GM19239 (cell line): ENCODE measurements at places on chromosomes 16 and 17.

DNA sequence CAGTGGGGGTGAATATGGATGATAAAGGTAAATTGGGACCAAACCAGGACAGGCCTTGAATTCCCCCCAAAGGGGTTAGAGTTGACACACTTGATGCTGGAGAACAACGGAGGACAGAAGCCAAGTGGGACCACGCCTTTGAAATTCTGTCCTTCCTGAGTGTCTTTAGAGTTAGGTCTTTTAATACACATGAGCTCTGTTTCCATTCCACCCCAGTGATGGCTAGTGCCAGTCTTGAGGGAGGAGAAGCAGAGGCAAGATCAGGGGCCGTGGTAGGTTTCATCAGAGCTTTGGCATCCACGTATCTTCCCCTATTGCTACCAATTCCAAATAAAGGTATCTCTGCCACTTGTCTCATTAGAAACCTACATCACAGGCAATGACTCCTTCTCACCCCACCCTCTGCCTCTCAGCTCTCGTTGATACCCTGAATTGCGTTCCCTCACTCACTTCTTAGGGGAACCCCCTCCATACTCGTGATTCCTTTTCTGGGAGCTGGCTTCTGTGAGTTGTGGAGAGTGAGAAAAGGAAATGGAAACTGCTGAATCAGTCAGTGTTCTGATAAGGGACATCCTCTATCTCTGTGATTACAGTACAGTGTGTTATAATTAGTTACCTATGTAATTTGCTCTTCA, 2.4 kb upstream of the CCL3L1 start:
- DNase-seq: no peak

DNA sequence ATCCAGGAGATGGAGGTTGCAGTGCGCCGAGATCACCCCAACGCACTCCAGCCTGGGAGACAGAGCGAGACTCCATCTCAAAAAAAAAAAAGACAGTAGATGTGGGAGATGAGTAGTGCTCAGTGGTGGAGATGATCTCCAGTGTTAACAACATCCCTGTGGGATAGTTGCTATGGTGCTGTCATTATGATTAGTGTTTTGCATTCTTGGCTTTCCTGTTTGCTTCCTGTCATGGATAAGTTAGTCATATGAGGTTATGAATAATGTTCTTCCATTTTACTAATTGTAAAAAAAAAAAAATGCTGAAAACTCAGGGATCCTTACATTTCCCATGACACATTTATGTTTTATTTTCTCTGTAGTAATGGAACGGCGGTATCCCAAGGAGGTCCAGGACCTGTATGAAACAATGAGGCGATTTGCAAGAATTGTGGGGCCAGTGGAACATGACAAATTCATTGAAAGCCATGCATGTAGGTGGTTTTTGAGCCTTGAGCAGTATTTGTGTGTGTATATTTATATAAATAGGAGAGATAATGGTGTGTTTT, 24.5 kb upstream of the DUSP14 start:
- no peak for DNase-seq

GRCh38 chr17:16281351-16281750, 64.3 kb downstream of the PIGL start:
- DNase-seq: no peak

DNA sequence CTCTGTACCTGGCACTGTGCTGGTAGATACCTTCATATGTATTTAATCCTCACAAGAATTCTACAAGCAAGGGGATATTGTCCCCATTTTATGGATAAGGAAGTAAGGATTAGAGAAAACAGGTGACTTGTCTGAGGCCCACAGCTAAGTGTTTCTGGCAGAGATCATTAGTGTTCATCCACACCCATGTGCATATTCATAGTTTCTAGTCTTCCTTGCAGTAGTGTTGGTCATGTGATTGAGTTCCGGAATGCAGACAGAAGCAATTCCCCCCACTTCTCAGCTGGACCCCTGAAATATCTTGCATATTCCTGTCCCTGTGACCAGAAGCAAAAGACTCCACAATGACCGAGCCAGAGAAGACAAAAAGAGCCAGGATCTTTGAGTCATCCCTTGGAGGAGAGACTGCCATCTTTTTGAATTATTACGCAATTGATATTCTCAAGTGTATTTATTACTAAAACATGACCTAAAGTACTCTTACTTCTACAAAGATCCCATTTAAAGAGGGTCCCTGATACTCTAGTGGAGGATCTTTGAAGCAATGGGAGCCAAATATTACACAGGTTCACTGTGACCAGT, 43.4 kb downstream of the SOX9 start:
- DNase-seq: no peak

DNA sequence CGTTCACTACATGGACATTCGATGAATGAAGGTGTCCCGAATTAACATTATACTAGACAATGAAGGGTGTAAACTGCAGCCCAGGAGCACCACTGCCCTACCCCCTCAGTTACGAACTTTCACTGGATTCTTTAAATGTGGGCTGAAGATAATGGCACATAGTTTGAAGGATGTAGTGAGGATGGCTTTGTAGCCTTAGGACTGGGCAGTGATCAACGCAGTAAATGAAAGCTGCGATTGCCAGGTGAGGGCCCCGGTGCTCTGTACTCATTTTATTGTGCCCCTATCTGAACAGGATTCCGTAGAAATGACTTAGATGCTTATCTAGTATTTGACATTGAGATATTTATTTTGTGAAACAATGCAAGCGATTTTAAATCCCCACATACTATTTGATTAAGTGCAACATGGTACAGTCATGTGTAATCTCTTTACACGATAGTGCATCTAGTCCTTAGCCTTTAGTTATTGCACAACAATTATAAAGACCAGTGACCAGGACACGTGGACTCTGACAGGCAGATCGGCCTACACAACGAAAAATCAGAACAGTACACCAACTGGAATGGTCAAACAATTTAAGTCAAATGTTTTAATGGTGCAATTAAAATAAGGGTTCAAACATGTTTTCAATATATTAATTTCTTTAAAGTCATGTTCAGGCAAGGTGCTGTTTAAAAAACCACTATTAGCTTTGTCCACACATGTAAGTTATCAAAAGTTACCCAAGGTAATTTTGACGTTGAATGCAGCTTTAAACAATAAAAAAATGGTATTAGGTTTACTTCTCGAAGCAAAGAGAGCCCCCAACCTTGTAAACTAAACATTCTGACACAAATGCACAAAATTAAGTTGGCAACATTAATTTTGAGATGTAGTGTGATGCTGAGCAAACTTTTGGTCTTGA, 17.4 kb upstream of the ERN1 start:
- no peak for DNase-seq

- no peak for DNase-seq
Observed at GRCh38 chr17:62565817-62566216, 61.7 kb upstream of the MRC2 start.

GRCh38 chr17:62745806-62746205, 62.3 kb downstream of the MARCHF10 start:
- DNase-seq: no peak

GRCh38 chr17:9173386-9173983, 152.2 kb downstream of the NTN1 start:
- DNase-seq: no peak

DNA sequence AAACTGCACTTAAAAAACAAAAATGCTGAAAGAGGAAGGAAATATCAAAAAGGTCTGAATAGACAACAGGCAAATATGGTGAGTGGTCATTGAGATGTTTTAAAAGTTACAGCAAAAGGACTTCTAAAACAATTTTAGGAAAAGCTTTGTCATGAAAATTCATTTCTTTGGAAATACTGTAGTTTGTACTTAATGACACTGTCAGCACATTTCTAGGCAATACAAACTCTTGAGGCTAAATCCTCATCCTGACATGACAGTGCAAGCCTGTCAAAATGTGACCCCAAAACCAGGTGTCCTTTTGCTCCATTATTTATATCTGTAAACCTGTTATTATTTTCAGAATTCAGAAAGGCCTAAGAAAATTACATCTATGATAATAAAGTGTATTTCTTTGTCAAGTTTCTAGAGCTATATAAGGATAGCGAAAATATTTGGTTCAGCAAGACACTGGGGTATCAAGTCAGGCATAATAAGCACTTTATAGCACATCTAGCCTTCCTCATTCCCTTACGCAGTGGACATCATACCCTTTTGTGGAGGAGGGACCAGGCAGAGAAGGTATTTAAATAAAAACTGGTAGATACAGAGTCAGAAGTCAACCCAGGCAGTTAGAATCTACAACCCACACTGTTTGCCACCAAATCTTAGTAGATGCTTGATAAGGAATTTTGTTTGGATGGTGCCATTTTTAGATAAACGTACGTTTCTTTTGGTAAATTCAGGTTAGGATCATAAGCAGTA, 28.4 kb downstream of the SIAH1 start:
- DNase-seq: no peak

DNA sequence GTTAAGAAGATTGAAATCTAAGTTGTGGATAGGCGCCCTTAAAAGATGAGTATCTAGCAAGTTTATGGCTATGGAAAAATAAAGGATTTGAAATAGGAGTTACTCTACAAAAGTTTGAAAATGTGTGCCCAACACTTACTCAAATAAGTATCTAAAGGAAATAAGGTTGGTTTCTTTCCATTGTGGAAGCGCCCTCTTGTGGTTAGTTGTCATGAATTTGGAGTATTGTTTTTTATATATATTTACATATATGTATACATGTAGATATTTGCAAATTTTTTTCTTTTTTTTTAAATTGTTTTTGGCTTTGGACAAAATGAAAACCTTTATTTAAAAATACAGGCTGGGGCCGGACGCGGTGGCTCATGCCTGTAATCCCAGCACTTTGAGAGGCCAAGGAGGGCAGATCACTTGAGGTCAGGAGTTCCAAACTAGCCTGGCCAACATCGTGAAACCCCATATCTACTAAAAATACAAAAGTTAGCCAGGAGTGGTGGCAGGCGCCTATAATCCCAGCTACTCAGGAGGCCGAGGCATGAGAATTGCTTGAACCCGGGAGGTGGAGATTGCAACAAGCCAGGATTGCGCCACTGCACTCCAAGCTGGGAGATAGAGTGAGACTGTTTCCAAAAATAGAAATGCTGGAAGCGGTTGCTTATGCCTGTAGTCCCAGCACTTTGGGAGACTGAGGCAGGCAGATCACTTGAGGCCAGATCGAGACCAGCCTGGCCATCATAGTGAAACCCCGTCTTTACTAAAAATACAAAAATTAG, 24.0 kb upstream of the VPS4A start:
- DNase-seq: peak; percentile 22

- no peak for DNase-seq
Observed at GRCh38 chr16:57935904-57936303, 35.0 kb downstream of the CNGB1 start.

DNA sequence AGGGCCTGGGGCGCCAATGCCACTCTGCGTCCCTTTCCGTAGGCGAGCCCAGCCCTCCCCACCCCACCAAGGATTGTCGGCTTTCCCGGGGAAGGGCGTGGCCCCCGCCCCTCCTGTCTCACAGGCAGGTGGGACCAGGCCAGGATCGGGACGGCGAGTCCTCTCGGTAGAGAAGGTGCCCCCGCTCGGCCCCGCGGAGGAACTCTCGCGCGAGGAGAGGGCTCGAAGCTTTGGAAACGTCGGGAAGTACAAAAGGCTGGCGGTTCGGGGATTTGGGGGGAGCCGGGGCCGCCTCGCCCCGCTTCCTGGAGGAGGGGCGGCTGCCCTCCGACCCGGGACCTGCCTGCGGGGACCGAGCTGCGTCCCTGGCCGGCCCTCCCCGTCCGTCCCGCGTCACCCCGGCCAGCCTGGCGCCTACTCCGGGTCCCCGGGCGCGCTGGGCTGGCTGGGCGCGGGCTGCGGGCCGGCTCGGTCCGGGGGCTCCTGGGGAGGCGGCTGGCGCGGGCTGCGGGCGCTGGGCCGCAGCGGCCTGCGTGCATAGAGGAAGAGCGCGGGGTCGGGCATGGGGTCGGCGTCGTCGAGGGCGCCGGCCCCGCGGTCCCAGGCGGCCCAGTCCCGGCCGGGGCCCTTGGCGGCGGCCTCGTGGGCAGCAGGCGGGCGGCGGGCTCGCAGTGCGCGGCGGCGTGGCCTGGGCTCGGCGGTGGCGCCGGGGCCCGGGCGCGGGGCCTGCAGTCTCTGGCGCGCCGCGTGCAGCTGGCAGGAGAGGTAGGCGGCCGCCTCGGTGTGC, 12.6 kb upstream of the CLUH start:
- no peak for DNase-seq

DNA sequence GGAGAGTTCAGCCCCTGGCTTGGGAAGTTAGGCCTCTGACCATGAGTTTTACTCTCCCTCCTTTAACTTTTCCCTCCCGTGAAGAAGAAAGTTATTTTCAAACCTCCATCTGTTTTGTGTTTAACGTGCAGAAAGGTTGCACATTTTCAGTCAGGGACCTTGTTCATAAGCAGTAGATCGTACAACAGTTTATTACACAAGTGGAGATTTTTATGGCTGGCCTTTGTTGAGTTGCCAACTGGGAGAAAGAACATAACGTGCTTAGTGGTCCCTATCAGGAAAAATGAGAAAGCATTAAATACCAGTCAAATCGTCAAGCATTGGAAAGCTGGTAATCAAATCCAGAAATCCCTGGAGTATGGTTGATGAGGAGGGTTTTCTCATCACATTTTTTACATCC, 117.9 kb upstream of the MYOCD start:
- no peak for DNase-seq

DNA sequence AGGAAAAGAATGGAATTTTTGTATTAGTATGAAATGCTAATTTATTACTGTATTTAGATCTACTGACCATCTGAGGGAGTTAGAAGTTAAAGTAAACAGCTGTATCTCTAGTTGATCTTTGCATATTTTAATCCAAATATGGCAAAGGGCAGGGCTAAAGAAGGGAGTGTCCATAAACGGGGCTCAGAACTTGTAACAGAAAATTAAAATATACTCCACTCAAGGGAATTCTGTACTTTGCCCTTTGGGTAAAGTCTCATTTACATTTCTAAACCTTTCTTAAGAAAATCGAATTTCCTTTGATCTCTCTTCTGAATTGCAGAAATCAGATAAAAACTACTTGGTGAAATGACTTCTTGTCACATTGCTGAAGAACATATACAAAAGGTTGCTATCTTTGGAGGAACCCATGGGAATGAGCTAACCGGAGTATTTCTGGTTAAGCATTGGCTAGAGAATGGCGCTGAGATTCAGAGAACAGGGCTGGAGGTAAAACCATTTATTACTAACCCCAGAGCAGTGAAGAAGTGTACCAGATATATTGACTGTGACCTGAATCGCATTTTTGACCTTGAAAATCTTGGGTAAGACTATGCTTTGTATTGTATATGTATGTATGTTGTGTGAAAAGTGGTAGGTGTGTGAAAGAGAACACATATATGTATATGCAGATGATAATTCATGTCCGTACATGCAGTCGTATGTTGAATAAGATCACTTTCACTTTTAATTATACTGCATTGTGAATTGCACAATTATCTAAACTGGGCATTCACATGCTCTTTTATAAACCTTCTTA, at the start of gene ASPA:
Gene ASPA, plus strand, starts transcription at position 186 of the 799 bp plus-strand sequence. Its CDS starts 163 bp downstream, at position 349.
- DNase-seq: no peak
